Fibroblast of the aortic adventitia (primary cell): ENCODE measurements at places on chromosomes 16 and 17. TPM values are rescaled to one million over a fixed set of nuclear protein-coding genes. Genes with fewer than 3 reads are reported as not detected.

KRTAP4-5 gene
- not detected in 2 replicates for total RNA-seq

GRAP gene
- total RNA-seq = under 0.01 TPM in 1 of 2 replicates, not detected in the other

BAIAP2 gene
- total RNA-seq = 24.3 and 27.5 TPM in 2 replicates

TMEM235 gene
- not detected in 2 replicates for total RNA-seq

GRCh38 chr17:81242421-81243332, 3.6 kb downstream of the NDUFAF8 start:
- no peak for DNase-seq

- DNase-seq = no peak
These were observed 32.1 kb downstream of the WSB1 start for GRCh38 chr17:27326051-27326450.

- no peak for DNase-seq
These were observed 1.6 kb downstream of the MSRB1 start for GRCh38 chr16:1941162-1942046.

DNA sequence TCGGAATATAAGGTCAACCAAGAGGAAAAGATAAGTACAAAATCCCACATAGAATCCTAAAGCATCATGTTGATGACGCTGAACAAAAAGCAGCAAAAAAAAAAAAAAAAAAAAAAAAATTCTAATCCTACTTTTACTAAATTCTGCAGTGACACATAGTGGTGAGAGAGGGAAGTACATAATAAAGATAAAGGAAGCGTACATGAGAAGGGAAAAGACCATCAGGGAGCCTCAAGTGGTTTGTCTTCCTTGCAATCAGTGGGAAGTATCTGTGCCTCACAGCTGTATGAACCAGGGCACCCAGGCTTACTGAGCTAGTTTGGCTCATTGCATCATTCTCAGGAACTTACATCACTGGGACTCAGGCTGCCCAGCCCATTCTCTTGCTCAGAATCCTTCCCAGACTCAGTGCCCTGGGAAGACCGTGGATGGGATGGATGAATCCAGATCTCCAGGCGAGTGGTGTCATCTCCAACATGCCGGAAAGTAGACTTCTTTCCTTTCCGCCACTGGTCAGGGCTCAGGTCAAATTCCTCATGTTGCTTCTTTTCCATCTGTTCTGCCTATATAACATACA, 21.2 kb downstream of the SMG6 start:
- peak; percentile 93 for DNase-seq

- DNase-seq = peak; percentile 81
These were observed 13.7 kb downstream of the RARA start for GRCh38 chr17:40322358-40323315.

- no peak for DNase-seq
These were observed 19.3 kb downstream of the TENT4B start for GRCh38 chr16:50172195-50172922.
